Esophagus squamous epithelium (tissue), 5 donors: ENCODE measurements at places on chromosomes 7 and 10. TPM values are rescaled to one million over a fixed set of nuclear protein-coding genes. Genes with fewer than 3 reads are reported as not detected.

Gene CRHR2
- under 0.01 TPM for total RNA-seq

Gene PPIF
- 62.6 TPM for total RNA-seq

Gene CFAP69
- total RNA-seq, result 2.2 TPM

Gene MYH16
- total RNA-seq, result not detected

Gene PLXNA4
- 1.1 TPM for total RNA-seq

DNA sequence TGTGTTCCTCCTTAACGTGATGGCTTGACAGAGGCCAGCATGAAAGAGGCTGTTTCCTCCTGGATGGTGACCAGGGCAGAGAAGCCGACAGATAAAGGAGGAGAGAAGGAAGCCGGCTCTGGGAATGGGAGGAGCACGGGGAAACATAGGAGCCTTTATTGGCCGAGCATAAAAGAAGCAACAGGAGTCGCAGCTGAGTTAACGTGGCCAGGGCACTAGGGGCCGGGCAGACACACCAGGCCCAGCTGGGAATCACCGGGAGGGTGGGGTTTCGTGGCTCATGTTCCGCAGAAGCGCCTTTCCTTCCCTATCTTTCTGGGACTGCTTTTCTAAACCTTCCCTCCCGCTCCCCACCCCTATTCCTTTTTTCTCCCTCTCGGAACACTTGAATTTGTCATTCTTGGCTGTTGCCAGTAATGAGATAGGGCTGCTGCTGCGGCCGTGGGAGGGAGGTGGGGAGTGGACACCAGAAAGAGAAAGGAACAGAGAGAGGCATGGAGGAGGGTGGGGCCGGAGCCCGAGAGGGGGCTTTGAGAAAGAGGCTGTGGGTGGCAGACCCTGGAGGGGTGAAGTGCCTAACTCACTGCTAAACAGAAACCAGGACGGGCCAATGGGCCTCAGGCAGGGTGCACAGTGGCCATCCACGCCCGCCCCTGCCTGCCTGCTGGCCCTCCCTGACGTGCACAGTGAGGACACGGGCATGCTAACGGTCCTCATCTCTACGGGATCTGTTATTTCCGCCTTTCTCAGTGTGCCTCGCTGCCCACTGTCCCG lies 65.2 kb downstream of the COL13A1 start:
- no peak overlapping the region for H3K4me3 ChIP-seq
- peak overlapping the region; percentile 34 for H3K27ac ChIP-seq
- peaks cover 81% of the 10 kb centered on the region for H3K4me1 ChIP-seq
- no peaks in the 10 kb centered on the region for H3K27me3 ChIP-seq
- no peaks in the 10 kb centered on the region for H3K36me3 ChIP-seq

GRCh38 chr7:126685018-126685573 lies 567.6 kb downstream of the GRM8 start:
- H3K4me3 ChIP-seq, result no peak overlapping the region
- H3K27me3 ChIP-seq, result no peaks in the 10 kb centered on the region
- no peaks in the 10 kb centered on the region for H3K4me1 ChIP-seq
- no peak overlapping the region for H3K27ac ChIP-seq
- DNase-seq, result no peak
- no peaks in the 10 kb centered on the region for H3K36me3 ChIP-seq

- H3K27me3 ChIP-seq, result no peaks in the 10 kb centered on the region
- H3K27ac ChIP-seq, result no peak overlapping the region
- H3K4me3 ChIP-seq, result no peak overlapping the region
- no peaks in the 10 kb centered on the region for H3K4me1 ChIP-seq
Observed at GRCh38 chr7:41489885-41490284, 213.0 kb downstream of the INHBA start.

DNA sequence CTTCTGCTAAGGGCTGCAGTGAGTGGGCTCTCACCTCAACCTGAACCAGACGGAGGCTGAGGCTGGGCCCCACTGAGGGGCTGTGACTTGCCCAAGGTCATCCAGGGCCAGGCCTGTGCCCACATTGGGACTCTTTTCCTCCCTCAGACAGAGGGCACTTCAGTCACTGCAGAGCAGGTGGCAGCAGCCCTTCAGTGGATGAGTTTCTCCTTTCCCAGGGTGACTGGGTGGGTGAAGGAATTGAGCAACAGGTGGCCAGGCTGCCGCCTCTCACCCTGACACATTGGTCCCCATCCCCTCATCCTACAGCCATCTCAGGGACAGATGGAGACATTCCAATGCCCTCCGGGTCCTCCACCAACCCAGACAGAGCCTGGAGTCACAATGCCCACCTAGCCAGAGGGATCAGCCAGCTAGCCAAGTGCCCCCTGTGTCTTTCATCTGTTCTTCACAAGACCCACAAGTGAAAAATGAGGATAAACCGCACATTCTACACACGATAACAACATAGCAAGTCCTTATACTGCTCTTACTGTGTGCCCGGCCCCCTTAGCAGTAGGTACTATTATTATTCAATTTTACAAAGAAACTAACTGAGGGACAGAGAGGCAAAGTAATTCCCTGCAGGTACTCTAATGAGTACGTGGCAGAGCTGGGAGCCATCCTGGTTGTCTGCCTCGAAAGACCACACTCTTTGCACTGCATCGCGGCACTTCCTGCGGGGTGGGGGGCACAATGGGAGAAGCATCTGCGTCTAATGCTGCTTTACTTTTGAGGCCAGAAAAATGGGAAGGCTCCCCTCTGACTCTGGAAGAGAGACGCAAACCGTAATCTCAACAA lies 1.7 kb upstream of the SLC18A3 start:
- no peak overlapping the region for H3K4me3 ChIP-seq
- H3K4me1 ChIP-seq, result peaks cover 13% of the 10 kb centered on the region
- H3K27me3 ChIP-seq, result peaks cover 95% of the 10 kb centered on the region
- H3K36me3 ChIP-seq, result no peaks in the 10 kb centered on the region

- no peaks in the 10 kb centered on the region for H3K4me1 ChIP-seq
- no peak for DNase-seq
- no peak overlapping the region for H3K4me3 ChIP-seq
- H3K27ac ChIP-seq, result no peak overlapping the region
- no peaks in the 10 kb centered on the region for H3K36me3 ChIP-seq
Observed at GRCh38 chr10:83954193-83954799, 185.0 kb upstream of the GHITM start.

- H3K27ac ChIP-seq, result peak overlapping the region; percentile 73
- no peaks in the 10 kb centered on the region for H3K36me3 ChIP-seq
- peak overlapping the region; percentile 48 for H3K4me3 ChIP-seq
Observed at GRCh38 chr10:17029581-17030271, 99.9 kb downstream of the CUBN start.

GRCh38 chr7:130894146-130894908 lies 160.3 kb upstream of the KLF14 start:
- H3K27ac ChIP-seq, result peak overlapping the region; percentile 88
- H3K36me3 ChIP-seq, result no peaks in the 10 kb centered on the region
- H3K4me3 ChIP-seq, result no peak overlapping the region
- no peak for DNase-seq
- peaks cover 95% of the 10 kb centered on the region for H3K4me1 ChIP-seq
- H3K27me3 ChIP-seq, result no peaks in the 10 kb centered on the region

DNA sequence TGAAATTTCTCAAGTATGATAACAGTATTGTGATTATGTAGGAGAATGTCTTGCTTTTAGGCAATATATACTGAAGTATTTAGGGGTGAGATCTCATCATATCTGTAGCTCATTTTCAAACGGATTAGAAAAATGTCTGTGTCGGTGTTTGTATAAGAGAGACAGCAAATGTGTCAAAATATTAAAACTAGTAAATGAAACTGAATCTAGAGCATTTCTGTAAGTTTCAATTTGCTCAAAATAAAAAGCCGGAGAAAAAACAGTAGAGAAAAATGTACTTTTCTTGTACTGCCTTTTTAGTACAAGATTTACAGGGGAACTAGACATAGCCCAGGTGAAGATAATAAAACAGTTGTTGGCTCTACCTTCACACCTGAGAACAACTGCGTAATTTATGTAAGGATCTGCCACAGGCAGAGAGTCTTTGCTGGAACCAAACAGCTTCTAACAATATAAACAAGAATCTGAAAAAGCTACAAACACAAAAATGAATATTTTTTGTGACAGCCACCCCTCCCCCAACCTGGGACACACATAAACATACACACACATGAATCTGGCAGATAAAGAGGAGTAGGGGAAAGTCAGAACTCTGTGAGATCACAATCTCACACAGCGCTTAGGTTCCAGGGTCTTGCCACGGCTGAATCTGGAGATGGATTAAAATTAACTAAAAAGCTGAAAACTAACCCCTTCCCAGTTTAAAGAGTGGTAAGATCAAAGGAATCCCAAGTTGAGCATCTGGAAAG lies 153.3 kb downstream of the AVL9 start:
- H3K36me3 ChIP-seq, result no peaks in the 10 kb centered on the region
- H3K4me1 ChIP-seq, result no peaks in the 10 kb centered on the region
- no peak overlapping the region for H3K27ac ChIP-seq
- H3K4me3 ChIP-seq, result no peak overlapping the region
- DNase-seq, result no peak

DNA sequence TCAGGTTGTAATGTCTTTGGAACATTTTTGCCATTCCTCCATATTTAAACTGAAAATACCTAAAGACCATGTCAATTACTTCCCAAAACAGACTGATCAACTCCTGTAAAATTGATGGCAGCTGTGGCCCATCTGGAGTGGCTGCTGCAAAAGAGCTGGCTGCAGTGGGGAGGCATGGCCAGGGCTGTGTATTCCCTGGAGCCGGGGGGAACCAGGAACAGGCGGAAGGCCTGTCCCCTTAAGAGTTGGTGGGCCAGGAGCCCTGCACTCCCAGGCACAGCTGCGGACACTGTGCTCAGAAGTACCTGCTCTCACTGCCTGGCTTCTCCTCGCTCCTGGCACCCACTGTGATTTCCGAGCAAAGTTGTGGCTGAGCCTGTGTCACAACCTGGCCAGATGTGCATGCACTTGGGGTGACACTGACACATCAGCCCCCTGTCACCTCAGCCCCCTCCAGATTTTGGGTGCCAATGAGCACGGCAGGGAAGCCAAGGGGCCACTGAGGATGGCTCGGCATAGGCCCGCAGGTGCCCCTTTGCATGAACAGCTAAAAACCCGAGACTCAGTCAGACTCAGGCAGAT lies 116.1 kb downstream of the DGKB start:
- no peak overlapping the region for H3K27ac ChIP-seq
- H3K36me3 ChIP-seq, result no peaks in the 10 kb centered on the region
- no peaks in the 10 kb centered on the region for H3K4me1 ChIP-seq
- H3K27me3 ChIP-seq, result no peaks in the 10 kb centered on the region
- H3K4me3 ChIP-seq, result no peak overlapping the region

- no peaks in the 10 kb centered on the region for H3K27me3 ChIP-seq
- peaks cover 23% of the 10 kb centered on the region for H3K4me1 ChIP-seq
- H3K4me3 ChIP-seq, result no peak overlapping the region
- DNase-seq, result no peak
- H3K36me3 ChIP-seq, result no peaks in the 10 kb centered on the region
Observed at GRCh38 chr10:18214691-18215563, 74.7 kb downstream of the CACNB2 start.
